ENCODE measurements at places on chromosomes 12 and 14.

DNA sequence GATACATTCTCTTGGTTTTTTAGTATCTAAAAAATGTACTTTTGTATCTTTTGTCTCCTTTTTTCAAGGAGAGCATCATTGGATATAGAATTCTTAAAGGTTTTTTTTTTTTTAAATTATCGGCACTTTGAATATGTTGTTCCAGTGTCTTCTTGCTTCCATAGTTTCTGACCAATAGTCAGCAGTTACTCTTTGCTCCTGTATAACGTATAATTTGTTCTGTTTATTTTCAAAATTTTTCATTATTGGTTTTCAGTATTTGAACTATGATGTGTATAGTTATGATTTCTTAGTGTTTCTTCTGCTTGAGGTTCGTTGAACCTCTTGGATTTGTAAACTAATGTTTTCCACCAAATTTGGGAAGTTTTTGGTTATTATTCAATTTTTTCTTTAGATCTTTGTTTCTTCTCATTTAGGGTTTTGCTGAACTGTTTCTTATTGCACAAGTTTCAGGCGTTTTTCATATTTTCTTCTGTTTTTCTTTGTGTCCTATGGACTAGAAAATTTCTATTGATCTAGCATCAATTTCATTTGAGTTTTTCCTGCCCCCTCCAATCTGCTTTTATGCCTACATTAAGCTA is 93.9 kb downstream of the PLBD1 start:
- DNase-seq = no peak

GRCh38 chr12:106957583-106957982 is 1.9 kb downstream of the TMEM263 start:
- DNase-seq = no peak

DNA sequence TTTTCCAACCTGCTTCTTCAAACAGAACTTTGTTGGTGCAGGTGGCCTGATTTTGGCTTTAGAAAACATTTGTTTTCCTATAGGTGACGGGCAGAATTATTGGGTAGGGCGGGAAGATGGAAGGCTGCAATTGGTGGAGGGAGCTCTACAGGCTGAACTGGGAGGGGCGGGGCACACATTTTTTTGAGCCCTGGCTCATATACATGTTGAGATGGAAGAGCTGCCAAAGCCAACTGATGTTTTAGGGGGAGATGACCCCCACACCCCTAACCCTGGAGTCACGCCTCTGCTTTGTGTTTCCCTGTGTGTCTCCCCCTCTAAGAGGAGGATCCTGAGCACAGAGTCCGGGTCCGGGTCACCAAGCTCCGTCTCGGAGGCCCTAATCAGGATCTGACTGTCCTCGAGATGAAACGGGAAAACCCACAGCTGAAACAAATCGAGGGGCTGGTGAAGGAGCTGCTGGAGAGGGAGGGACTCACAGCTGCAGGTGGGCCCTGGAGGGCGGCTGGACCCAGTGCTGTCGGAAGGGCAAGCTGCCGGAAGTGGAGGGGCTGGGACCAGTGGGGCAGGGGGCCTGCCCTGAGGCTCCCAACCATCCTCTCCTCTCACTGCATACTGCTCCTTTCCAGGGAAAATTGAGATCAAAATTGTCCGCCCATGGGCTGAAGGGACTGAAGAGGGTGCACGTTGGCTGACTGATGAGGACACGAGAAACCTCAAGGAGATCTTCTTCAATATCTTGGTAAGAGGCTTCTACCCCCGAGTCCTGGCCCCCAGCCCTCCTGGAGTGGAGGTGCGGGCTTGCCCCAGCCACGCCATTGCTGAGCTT is 18.6 kb downstream of the AGAP2 start:
- no peak for DNase-seq

GRCh38 chr14:51084507-51084906 is 10.4 kb downstream of the TRIM9 start:
- DNase-seq = no peak

DNA sequence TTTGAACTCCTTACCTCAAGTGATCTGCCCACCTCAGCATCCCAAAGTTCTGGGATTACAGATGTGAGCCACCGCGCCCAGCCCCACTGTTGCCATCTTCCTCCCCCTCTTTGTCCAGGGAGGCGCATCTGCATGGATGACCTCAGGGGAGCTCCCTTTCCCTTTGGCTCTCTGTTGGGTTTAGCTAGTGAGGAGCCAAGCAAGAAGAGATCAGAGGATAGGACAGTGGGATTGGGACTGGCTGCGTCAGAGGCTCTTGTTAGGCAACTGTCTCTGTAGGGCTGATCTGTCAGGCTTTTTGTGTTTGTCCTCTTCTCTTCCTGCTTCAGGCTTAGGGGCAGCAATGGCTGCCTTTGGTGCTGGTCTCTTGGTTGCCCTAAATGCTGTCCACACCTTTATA is 8.5 kb upstream of the IFT81 start:
- no peak for DNase-seq

DNA sequence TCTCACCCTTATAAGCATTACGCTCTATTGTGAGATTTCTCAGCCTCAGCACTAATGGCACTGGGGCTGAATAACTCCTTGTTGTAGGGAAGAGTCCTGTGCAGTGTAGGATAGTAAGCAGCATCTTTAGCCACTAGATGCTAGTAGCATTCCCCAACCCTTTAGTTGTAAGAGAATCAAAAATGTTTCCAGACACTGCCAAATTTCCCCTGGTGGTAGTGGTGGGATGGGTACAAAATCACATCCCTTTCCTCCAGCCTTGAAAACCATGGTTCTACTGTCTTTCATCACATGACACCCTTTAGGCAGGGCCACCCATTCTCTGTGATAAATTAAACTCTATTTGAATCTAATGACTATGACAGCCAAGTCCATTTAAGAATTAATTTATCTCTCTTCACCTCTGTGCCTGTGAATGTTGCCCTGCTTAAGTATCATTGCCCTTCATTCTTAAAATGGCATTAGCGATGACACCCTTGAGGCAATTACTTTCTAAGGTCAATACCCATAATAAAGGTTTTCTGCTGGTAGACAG is 199.4 kb downstream of the ANO4 start:
- no peak for DNase-seq

DNA sequence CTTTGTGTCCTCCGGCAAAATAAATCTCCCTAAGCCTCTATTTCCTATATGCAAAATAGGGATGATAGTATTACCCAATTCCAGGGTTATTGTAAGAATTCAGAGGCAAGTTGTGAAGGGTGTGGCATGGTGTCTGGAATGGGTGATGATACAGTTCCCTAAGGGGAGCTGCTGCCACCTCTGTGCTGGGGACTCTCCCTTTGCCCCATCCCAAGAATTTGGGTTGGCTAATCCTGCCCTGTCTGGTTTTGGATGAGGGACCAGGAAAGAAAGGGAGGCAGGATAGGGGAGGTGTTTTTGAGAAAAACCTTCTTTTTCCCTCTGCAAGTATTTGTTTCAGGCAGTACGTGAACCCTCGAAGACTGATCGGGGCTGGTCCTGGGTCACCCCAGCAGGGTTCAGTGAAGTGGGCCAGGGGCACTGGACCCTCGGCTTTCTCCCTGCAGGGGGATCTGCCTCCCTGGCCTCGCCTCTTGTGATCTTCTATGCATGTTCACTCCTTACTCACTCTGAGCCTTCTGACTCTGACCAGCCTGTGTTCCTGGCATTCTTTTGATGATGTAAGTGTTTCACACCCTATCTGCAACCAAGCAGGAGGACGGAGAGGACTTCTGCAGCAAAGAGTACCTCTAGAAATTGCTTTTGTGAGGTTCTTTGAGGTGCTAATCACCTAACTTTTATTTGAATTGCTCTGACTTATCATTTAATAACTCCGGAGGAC is 60.8 kb downstream of the RASSF3 start:
- no peak for DNase-seq

- DNase-seq = no peak
These were observed 4.7 kb upstream of the CCER1 start for GRCh38 chr12:90959538-90960139.

- no peak for DNase-seq
These were observed 693.8 kb upstream of the TBX3 start for GRCh38 chr12:115377779-115378178.

DNA sequence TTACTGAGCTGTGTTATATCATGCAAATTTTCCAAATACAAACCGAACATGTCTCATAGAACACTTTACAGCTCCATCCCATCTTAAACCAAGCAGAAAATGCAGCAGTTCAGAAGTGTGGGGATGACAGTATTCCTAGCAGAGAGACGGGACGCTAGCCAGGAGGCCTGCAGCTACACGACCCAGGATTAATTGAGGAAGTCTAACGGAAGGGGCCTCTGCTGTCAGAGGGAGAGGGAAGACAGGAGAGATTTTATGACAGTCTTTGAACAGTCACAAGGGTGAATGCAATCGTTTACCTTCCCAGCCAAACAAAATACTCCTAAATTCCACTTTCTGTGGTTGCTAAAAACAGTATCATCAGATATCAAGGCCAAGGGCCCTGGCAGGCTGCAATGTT is 261.9 kb downstream of the TMEM132D start:
- no peak for DNase-seq

DNA sequence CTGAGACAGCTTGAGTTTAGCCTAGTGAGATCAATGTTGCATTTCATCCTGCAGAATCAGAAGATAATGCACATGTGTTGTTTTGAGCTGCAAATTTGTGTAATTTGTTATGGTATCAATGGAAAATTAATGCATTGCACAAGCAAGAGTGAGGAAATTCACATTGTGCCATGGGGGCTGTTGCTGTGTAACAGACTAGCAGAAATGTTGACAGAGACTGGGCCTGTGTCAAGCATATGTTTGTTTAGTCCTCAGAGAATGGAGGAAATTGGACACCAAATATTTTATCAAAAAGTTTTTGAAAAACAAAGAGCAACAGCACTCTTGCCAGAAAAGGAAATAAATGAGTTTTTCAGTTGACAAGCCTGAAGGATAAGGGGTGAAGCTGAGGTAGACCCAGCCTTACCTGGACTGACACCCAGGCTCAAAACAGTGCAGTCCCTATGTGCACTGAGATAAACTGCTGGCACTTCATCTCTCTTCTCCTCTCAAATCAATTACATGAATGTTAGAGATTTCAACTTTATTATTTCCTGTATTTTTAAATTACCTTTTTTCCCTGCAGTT is 1150.0 kb downstream of the FSCB start:
- no peak for DNase-seq

DNA sequence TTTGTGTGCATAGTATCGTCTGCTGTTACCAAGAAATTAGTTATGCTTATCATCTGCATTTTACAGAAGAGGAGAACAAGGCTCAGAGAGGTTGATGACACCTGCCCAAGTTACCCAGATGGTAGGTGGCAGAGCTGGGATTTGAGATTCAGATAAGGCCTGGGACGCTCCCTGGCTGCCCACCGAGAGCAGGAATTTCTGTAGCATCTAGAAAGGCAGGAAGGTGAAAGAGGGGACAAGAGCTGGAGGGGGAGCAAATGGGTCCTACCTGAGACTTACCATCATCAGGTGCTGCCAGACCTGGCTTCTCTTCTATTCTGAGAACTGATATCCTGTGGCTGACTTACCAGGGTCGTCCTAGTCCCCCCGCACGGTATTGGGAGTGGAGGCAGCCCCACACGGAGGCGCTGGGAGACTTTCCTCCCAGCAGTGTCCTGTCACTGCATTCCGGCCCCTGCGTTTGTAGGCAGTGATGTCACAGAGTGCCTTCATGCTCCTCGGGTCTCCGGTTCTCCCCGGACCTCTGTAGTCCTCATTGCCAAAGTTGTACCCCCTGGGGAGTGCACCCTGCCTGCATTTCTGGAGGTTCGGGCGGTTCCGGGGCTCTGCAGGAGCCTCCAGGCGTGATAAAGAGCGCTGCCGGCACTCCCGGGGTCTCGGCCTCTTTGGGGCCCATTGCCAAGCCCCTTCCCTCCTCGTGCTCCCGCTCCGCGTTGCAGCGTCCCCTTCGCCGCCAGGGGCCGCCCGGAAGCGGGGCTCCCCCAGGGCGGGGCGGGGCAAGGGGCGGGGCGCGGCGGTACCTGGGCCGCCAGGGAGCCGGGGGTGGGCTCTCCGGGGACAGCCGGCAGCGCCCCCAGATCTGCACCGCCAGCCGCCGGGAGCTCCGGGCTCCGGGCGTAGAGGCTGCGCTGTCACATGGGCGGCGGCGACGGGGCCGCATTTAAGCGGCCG is at the start of gene CABP1:
Gene CABP1, plus strand, starts transcription at position 856 of the 951 bp plus-strand sequence. Its CDS starts 60 bp downstream, at position 916.
- no peak for DNase-seq

DNA sequence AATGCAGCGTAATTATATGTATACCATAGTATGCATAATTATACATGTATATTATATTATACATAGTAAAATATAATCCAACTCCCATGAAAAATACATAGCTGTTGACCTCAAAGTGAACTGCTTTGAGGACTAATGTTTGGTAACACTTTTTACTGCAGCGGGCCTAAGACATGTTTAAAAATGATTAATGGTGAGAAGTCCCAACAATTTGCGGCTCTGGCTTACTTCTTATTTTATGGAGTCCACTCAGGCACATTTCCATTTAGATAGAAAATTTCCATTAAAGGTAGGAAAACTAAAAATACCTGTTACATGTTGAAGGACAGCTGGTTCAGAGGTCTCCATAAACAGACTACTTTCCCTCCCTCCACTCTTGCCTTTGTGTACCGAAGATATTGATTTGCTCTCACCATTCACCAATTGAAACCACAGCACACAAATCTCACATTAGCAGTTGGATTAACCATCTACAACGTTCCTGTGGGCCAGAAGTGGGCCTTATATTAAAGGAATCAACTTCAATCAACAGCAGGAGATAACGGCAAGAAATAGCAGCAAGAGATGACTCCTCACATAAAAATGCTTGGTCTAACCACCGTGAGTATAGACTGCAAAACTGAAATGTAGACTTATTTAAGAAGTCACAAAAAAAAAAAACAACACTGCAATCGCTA is 14.1 kb upstream of the NT5DC3 start:
- no peak for DNase-seq

- no peak for DNase-seq
These were observed 31.9 kb downstream of the USP15 start for GRCh38 chr12:62291864-62292760.

DNA sequence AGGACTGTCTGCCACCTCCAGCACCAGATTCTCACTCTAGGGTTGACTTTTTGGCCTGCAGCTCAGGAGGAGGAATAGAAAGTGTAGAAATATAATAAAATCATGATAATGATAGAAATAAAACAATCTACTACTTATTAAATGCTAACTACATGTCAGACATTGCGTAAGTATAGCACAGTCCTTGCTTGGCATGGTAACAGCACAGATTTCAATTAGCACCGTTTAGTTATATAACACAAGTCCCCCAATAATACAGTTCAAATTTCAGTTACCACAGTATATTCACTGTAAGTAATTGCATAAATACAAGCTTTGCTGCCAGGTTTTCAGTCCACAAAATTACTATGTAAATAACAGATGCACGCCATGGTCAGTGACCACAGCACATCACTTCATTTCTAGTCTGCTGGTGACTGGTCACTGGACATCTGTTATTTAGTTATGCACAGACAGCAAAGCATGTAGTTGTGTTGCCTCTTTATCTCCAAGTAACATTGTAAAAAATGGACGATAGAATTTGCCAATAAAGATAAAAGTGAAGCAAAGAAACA is 6.5 kb upstream of the GLT8D2 start:
- no peak for DNase-seq

- no peak for DNase-seq
These were observed 3.8 kb downstream of the GXYLT1 start for GRCh38 chr12:42140901-42141300.

- DNase-seq = peak; percentile 66
These were observed at the start of gene EFS for GRCh38 chr14:23365036-23365731. EFS (minus strand) TSS chr14:23365172; CDS start chr14:23365025, 147 bp downstream.

GRCh38 chr14:20799456-20799891 is 3.2 kb downstream of the RNASE1 start:
- peak; percentile 55 for DNase-seq

Measured in C1 segment of cervical spinal cord (tissue), 14 donors.